ENCODE measurements at places on chromosomes 6 and 20.
A peak's percentile ranks its signal among the peaks of the same experiment; 100 is the strongest.

DNA sequence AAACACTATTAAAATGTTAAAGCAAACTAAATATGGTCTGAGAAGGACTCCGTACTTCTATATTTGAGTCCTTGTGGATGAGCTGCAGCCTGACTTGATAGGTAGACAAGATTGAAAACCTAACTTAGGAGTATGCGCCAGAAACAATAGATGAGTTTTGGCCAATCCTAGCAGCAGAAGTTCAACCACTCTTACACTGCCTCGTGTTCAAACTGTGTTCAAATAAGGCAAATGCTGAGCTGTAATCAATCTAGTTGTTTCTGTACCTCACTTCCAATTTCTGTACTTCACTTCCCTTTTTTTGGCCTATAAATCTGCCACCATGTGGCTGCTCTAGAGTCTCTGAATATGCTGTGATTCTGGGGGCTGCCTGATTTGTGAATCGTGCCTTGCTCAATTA lies 13.2 kb upstream of the SERINC1 start:
- DNase-seq, result no peak

DNA sequence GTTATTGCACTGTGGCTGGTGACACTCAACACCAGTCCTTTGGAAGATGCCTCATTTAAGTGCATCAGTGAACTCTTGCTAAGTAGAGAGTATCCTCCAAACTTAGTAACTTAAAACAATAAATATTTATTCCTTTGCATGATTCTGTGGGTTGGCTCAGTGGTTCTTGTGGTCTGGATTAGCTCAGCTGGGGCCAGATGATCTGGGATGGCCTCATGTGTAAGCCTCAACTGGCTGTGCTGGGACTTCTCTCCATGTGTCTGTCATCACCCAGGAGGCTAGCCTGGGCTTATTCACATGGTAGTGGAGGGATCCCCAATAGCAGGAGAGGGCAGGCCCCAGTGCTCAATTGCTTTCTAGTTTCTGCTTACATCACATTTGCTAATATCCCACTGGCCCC lies 8.3 kb downstream of the LRRN4 start:
- no peak for DNase-seq

DNA sequence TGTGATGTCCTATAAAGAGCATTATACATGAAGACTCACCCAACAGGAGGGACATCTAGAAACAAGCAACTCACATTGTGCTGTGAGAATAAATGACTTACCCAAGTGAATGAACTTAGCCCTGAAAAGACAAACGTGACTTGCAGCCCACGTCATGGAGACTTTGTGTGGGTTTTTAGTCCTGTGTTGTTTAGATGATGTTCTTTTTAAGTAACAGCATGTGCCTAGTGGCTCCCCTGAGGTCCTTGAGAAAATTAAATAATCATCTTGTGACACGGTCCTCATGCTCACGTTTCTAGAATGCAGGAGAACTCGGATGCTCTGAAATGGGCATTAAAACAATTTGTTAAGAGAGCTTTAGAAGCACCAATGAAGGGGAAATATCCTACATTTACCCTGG lies 165.1 kb downstream of the SASH1 start:
- DNase-seq, result no peak

GRCh38 chr6:137904822-137905617 lies 38.0 kb downstream of the TNFAIP3 start:
- DNase-seq, result no peak

DNA sequence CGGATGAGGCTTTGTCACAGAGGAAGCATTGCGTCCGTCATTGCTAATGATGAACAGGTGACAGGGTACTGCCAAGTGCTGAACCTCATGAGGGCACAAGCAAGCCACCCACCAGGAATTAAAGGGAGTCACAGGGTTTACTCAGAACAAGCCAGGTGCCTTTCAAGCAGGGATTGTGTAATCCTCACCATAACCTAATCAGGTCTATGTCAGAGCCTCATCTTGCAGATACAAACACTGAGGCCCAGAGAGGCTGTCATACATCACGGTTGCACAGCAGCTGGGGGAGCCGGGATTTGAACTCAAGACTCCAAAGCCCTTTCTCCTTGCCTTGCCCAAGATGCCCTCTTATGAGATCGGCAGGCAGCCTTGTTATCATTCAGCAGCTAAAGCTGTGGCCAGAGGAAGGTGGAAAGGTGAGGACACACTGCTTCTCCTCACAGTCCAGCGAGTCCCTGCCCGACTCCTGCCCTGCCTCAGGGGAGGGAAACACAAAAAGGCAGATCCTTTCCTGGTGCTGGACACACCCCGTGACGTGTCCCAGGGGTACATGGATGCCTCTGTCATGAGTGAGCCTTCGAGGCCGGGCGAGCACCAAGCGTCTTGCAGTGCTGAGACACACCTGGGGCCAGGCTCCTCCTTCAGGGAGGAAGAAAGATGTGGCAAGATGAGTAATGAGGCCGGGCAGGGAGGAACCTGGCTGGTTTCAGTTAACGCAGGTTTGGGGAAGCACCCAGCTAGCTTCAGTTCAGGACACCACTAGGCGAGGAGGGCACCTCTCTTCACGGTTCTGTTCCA lies 214.9 kb downstream of the LY86 start:
- DNase-seq, result no peak

- no peak for DNase-seq
Observed at GRCh38 chr6:14732844-14733757, 512.8 kb upstream of the JARID2 start.

GRCh38 chr20:50920997-50921396 lies 10.2 kb downstream of the ADNP start:
- no peak for DNase-seq

- DNase-seq, result no peak
Observed at GRCh38 chr20:41347523-41348429, 7.2 kb downstream of the LPIN3 start.

GRCh38 chr20:23586735-23587525 lies 18.6 kb upstream of the CST9L start:
- DNase-seq, result no peak

DNA sequence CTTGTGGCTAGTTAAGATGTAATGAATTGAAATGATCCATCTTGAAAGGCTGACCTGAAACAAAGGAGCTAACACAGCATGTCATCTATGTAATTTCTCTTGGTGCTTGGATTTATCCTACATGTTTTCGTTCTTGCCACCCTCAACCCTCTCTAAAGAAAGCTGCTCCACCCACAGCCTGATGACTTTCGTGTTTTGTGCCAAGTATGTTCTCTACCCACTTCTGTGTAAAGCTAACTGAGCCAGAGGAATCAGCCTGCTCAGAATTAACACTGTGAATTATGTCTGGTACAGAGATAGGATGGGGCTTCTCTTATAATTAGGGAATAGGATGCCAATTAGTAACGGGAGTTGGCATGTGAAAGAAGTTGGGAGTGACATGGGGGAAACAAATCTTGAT lies 67.9 kb upstream of the MLIP start:
- DNase-seq, result no peak

- DNase-seq, result no peak
Observed at GRCh38 chr20:37407573-37408002, 61.6 kb downstream of the SRC start.

DNA sequence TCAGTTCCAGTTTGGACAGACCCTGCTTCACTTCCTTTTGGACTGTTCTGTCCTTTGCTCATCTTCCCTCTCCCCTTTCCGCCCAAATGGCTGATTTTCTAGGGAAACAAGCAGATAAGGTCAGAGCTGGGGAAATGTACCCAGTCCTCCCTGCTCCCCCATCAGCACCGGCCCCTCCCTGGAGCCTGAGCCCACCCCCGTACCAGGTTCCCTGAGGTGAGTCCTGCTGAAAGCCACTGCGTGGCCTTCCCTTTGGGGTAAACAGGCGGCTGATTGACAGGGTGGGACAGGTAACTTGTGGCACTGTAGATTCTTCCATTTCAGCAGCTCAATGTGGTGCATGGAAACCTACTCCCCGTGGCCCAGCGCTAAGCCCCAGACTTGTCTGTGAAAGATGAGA lies 70.5 kb downstream of the NPEPL1 start:
- DNase-seq, result no peak

DNA sequence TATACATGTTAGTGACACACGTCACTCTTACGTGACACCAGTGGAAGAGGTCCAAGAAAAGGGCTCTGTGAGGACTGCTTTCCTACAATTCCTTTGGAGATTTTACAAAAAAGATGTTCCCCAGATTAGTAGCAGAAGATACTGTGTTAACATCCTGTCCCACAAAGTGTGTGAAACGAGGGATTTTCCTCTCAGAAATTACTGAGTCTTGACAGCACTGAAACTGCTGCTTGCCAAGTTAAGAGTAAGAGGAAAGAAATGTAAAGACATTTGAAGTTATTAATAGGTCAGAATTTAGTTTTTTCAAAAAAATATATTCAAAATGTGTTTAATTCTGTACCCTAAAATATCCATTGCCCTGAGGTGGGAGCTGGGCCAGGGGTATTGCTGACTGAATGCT lies 58.8 kb upstream of the MAP7 start:
- DNase-seq, result peak; percentile 62

DNA sequence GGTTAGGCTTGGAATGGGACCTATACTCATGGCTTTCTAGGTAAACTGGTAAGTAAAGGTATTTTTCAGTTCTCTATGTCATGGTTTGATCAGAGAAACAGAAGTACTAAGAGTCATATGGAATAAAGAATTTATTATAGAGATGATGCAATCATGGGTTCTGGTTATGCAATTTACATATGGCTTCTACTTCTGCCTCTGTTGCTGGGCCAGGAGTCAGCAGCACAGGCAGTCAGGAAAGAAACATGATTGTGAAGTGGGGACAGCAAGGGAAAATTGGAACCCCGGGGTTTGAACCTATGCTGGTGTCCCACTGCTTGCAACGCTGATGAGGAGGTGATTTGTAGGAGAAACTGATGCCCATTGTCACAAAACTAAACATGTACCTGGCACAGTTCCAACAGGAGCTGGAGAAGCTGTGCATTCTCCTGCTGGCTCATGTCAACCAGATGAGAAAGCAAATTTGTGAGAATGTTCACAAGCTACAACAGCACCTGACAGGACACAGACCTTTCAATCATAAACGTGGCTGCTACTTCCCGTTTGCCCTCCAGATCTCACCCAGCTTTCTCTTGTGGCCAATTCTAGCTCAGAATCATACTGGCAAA lies 887.1 kb downstream of the TFAP2A start:
- DNase-seq, result no peak

GRCh38 chr6:138107752-138108592 lies 753 bp upstream of the PERP start:
- DNase-seq, result no peak

DNA sequence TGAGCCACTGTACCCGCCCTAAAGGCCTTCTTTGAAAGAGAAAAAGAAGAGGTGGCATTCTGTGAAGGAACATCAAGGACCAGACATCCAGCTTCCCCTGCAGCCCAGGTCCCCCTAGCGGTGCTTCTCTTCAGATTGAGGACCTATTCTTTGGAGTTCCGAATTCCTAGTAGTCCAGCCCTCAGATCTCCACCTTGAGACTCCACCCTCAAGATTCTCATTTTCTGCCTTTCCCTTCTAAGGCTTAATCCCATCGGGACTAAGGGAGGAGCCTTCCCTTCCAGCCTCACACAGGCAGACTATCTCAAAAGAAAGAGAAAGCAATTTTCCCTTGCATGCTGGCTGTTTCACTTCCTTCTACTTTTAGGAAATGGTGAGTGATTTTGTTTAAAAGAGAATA lies 32.5 kb downstream of the MUC22 start:
- no peak for DNase-seq

DNA sequence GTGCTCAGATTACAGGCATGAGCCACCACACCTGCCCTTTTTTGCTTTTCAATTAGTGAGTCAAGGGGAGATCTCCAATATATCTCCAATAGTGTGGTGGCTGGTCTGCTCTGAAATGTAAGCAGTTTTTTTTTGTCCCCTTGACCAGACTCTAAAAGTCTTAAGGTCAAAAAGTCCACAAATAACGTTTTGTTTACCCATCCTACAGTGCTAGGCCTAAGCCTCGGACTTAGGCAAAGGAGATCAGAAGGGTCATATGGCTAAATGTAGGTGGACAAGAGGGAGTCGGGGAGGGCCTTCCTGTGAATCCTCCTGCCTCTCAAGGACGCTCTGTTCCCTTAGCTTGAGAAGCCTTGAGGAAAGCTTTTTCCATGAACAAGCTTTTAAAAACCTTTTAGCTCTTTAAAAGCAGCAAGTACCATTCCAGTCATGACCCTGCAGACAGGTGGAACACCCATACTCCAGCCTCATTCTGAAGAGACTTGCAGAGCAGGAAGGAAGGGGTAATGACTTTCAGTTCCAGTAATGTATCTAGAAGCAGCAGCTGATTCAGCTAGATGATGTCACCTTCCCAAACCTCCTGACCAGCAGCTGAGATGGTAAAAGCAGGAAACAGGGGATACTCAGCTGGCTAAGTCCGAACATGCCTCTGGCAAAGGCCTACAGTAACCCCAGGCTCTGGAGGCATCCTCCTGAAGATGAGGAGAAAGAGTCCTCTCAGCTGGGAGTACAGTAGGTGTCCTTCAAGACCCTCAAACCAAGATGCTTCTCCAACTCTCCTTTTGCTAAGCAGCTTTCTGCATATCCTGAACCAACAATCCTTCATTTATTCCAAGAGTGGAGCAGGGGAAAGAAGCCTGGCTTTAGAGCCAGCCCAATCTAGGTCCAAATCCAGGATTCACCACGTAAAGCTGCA lies 23.6 kb downstream of the BCL2L1 start:
- peak; percentile 96 for DNase-seq

DNA sequence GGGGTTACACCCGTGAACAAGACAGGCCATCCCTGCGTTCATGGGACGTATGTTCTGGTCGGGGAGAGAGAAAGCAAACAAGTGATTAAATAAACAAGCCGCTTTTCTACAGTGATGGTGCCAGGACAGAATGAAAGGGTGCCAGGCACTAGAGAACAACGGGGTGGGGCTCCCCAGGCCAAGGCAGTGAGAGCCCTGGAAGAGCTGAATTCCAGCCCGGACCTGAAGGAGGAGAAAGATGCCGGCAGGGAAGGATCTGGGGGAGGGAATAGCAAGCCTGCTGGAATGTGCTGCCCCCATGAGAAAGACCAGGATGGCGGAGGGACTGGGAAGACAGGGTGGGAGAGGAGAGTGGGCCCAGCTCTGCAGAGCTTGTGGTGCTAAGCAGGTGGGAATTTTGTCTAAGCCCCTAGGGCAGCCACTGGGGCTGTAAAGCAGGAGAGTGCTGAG lies 7.5 kb downstream of the SNAI1 start:
- DNase-seq, result no peak

Measured in non-pigmented ciliary epithelial cell (primary cell).